Activated CD8-positive, alpha-beta memory T cell treated with anti-CD3 and anti-CD28 coated beads, Interleukin-2, amount 50 U/mL, for 4 hours (primary cell): ENCODE measurements at places on chromosomes 4 and X.

DNA sequence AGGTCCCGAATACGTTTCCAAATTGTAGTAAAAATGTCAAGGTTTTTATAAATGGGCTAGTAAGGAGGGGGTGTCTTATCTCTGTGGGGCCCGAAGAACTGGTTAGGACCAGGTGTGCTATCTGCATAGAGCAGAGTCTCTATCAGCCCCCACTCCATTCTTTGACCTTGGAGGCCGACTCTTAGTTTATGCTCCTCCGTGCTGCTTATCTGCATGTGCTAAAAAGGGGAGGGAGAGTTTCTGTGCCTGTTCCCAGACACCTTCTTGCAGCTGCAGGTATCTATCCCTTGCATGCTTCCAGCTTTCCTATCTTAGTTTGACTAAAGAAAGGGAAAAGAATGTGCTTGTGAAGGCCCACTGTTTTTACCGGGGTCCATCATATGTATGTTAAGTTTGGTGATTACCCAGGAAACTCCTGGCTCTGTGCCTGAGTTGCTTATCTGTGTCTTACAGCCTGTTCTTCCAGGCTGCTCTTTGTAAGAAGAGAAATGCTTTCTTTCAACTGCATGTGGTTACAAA is 28.6 kb upstream of the NAF1 start:
- DNase-seq, result no peak

DNA sequence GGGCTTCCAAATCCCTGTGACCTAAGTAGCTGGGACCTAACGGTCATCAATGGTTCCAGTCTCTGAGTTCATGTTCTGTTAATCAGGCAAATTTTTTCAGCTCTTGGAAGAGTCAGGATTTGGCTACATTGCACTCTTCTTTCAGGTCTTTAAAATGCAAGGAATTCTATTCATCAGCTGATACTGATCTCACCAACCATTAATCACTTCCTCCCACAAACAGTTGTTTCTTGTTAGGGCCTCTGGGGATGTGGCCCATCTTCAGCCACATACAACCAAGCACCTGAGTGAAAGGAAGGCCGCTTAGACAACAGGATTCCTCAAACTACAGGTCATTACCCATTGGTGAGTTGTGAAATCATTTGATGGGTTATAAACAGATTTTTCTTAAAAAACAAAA is 71.7 kb downstream of the FANCB start:
- no peak for DNase-seq

DNA sequence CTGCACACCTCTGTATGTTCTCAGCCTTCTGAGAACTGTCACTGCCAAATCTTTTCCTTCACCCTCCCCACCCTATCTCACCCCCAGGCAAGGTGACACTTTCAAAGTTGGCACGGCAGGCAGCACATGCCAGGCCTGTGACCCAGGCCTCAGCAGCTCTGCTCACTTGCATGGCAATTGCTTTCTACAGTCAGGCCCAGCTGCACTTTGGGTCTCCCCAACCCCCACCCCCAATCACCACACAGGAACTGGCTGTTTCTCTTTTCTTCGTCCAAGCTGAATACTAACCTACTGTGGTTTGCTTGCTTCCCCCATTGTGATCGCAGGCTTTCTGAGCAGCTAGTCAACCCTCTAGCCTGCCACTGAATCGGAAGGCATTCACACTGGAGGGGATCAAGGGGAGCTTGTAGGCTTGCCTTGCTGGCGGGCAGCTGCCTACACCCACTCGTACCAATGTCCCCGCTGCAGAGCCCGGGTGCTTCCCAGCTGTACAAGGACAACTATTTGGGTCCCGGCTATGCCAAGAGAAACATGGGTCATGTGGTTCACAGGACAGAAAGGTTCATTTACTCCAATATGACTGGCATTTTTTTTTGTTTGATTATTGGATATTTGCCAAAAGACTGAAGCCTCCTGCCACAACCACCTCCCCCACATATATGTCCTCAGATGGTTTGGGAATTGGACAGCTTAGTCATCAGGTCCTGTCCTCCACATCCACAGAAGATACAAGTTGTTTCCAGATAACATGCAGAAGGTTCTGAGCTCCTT is 28.1 kb downstream of the SLC25A43 start:
- DNase-seq, result no peak

DNA sequence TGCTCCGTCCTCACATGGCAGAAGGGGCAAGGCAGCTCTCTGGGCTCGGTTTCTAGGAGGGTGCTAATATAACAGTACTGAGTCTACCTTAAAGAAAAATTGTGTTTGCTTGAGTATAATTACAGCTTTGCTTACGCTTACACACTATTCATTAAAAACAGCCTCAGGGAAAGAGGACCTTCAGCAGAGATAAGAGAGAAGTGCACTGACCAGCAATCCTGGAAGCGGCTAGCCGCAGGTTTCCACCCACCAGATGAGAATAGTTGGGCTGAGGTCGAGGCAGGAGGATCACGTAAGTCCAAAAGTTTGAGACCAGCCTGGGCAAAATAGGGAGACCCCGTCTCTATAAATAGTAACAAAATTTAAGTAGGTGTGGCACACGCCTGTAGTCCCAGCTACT is 15.2 kb upstream of the MRFAP1 start:
- no peak for DNase-seq

- no peak for DNase-seq
These were observed 98.5 kb upstream of the ETNPPL start for GRCh38 chr4:108861334-108861733.

- no peak for DNase-seq
These were observed 219.0 kb downstream of the DCTD start for GRCh38 chr4:182698212-182698611.

- no peak for DNase-seq
These were observed 400.8 kb upstream of the SLIT2 start for GRCh38 chr4:19850909-19851308.

GRCh38 chr4:106898621-106899230 is 137.4 kb downstream of the DKK2 start:
- DNase-seq, result no peak

GRCh38 chr4:53598483-53598882 is 7.2 kb upstream of the LNX1 start:
- no peak for DNase-seq

- DNase-seq, result no peak
These were observed 65.1 kb upstream of the C4orf54 start for GRCh38 chr4:99722725-99723124.
